ENCODE measurements at places on chromosomes 4 and X.

GRCh38 chr4:2045518-2045951 is 13.6 kb upstream of the NAT8L start:
- no peak for DNase-seq

DNA sequence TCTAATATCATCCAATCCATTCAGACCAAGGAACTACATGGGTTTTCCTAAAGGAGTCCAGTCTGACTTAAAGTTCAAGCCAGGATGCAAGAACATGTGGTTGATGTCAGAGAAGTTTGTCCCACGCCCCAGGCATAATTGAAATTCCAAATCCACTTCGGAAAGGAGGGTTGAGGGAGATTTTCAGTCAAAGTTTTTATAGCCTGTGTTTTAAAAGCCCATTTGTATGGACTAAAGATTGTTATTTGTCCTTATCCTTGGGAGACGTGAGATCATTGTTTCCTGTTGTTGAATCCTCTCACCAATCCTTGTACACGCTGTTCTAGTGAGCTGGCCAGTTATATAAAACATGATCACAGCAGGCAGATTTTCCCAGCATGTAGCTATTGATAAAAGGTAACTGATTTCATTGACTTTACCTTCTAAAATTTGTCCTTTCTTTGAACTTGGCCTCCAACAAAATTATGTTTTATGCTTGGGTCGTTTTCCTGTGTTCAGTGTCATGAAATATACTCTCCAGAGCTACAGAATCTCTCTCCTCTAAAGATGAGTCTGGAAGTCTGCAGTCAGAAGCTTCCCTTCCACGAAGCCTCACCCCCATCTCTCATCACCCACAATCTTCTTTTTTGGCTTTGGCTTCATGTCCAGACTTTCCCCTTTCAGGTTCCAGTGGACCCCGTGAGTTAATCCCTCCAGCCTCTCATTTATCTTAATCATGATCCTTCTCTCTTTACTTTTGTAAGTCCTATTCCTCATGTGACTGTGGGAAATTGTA is 92.9 kb downstream of the ATP10D start:
- DNase-seq, result no peak

- no peak for DNase-seq
Measured at GRCh38 chr4:144711700-144712456, 65.9 kb downstream of the HHIP start.

- no peak for DNase-seq
Measured at GRCh38 chrX:115214151-115214550, 19.7 kb downstream of the LRCH2 start.

DNA sequence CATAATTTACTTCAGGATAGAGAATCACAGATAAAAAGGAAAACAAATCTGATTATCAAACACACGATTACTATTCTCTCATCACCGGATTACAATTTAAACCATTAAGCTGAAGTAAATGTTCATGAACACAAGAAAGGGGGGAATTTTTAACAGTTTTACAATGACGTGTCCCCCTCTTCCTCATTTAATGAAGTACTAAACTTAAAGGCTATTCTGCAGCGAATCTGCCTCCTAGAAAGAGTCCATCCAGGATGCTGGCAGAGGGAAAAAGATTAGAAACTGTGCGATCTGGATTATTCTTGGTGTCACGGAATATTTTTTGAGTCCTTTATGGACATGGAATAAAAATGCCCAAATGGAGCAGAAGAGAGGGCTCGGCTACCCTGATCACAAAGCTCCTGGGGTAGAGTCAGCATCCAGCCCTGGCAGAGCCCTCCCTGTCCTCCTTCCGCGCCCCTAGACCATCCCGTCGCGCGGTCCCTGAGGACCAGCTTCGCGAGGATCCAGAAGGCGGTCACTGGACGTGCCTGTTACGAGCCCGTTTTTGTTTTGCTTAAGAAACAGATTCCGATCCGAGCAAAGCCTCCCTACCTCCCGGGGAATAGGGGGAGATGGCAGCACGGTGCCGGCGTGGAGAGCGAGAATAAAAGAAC is 1.2 kb downstream of the ELF2 start:
- peak; percentile 71 for DNase-seq

- DNase-seq, result no peak
Measured at GRCh38 chr4:98444371-98444770, 183.2 kb downstream of the RAP1GDS1 start.

- DNase-seq, result no peak
Measured at GRCh38 chr4:61293707-61294400, 93.7 kb downstream of the ADGRL3 start.

DNA sequence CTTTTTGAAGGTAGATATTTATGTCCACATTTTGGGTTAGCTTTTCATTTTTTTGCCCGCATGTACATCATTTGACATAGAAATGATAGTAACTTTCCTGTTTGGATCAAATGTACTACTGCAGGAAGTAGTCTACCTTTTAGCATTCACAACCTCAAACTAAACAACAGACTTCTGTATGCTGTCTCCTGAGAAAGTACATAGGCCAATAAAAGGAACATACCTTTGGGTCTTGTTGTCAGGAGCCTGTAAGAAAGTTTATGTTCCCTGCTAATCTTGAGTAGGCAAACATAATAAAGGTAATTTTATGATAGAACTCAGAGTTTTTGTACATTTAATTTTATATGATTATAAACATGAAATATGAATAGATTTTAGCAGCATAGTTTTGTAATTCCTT is 54.2 kb downstream of the STAG2 start:
- no peak for DNase-seq

GRCh38 chr4:146175541-146176453 is at the start of gene LSM6:
TSS of gene LSM6 (plus strand) at chr4:146175718. CDS start at chr4:146182922, 7,204 bp downstream.
- peak; percentile 91 for DNase-seq

- no peak for DNase-seq
Measured at GRCh38 chrX:42131856-42132255, 208.5 kb upstream of the CASK start.

- no peak for DNase-seq
Measured at GRCh38 chr4:147453561-147454141, 27.2 kb upstream of the EDNRA start.

DNA sequence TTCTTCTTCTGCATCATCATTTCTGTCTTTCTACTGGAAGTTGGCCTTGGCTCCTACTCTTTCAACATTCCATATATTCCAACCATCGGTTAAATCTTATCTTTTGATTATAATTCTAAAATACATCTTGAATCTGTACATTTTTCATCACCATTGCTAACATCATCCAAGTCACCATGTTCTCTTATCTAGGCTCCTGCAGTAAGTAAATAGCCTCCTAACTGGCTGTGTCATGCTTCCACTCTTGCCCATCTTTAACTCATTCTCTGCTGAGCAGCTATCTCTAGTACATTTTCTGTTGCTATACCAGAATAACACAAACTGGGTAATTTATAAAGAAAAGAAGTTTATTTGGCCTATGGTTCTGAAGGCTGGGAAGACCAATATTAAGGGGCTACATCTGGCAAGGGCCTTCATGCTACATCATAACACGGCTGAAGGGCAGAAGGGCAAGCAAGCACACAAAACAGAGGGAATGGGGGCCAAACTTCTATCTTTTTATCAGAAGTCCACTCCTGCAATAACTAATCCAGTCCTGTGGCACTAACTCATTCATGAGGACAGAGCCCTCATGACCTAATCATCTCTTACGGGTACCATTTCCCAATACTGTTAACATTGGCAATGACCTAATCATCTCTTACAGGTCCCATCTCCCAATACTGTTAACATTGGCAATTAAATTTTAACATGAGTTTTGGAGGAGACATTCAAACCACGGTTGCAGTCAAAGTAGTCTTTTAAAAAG is 72.2 kb downstream of the ENOX2 start:
- no peak for DNase-seq

GRCh38 chr4:78057135-78057599 is at the start of gene FRAS1:
TSS of gene FRAS1 (plus strand) at chr4:78057323. CDS start at chr4:78058010, 687 bp downstream.
- no peak for DNase-seq

GRCh38 chr4:8912506-8912905 is 40.9 kb upstream of the HMX1 start:
- DNase-seq, result no peak

DNA sequence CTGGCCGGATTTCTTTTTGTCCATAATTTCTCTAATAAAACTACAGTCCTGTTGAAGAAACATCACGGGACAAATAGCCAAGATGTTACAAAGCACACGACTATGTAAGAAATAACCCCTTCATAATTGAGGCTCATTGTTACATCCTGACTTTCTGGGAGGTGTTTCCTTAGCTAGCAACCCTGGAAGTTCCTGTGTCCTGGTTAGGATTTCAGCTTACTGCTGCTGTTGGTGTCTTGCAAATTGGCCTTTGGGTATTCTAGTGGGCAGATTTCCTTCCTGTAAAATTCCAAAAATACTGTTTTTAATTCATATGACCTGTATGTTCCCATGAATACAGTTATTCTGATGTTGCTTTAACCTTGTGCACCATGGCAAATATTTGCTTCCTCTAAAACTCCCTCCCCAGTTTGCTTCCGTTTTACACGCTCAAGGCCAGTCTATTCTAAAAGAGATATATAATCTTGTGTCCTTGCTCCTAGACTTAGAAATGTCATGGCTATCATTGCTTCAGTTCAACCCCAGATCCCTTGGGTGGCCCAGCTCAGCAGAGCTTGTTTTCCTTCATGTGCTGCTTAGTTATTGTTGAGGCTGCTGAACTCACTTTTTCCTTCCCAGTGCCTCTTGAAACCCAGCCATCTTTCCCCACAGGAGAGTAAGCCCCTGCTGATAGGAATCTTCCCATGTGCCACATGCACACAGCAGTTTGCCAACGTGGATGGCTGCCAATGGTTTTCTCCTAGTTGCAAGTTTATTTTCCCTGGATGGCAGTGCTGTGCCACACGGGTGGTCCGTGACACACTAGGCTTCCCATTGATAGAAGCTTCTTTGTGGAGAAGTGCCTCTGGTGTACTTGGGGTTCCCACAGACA is 75.8 kb downstream of the TSPAN7 start:
- no peak for DNase-seq

- DNase-seq, result no peak
Measured at GRCh38 chr4:121758925-121759568, 5.9 kb downstream of the SMIM43 start.

GRCh38 chr4:186823989-186824388 is 100.3 kb upstream of the FAT1 start:
- no peak for DNase-seq

- DNase-seq, result no peak
Measured at GRCh38 chr4:3341760-3342159, 48.9 kb downstream of the RGS12 start.

DNA sequence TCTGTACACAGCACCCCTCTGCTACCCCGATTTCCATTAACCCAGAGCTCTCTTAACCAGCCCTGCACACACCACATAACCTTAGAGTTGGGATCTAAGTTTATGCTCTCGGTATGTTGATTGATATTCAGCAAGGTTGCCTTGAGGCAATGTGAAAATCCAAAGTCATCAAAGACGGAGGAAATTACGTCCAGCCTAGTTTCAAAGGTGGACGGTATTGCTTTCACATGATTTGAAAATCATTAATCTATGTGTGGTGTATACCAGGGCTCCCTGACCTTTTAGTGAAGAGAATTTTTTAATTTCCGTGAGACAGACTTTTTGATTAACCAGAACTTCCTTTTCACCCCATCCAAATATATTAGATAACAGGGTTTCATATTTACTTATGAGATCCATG is 272.5 kb upstream of the LCORL start:
- DNase-seq, result no peak

- no peak for DNase-seq
Measured at GRCh38 chrX:67288156-67288555, 255.7 kb upstream of the AR start.

DNA sequence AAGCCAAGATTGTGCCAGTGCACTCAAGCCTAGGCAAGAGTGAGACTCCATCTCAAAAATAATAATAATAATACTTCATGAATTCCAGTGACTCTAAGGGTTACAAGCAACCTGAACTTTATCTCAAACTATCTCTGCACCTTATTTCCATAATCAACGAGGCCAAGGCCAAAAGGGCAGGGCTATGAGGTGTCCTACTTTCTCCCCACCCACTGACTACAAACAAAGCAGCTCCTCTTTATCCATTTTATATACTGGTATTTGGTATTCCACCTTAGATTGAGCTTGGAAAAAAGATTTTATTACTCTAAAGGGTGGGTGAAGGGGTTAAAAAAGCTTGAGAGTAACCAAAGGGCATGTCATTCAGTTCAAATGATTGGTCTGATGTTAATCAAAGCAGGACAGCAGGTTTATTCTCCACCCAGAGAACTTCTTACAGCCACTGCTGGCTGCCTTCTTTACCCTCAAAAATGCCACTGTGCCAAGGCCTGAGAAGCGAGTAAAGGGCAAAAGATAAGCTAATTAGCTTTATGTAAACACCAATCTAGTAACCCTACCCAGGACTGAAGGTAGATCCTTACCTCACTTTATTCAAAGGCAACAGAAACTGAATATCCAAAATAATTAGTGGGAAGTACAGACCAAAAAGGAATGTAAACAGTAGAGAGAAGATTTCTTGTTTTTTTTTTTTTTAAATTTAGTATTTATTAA is 28.2 kb downstream of the APOO start:
- no peak for DNase-seq

DNA sequence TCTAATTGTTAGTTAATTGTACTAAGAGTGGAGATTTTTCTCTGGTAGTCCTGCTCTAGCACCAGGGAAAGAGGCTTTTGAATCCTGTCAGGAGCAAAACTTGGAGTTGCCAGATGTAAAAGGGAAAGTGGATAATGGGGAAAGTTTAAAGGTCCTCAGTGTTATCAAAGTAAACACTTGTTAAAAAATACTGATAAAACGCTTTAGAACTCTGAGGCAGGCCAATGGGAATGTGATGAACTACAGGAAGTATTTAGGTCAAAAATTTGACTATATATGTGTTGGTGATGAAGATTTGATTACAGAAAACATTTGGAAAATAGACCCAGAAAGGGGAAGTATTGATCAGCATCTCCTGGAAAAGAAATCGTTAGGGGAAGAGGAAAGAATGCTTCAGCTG is 32.8 kb downstream of the SERPINA7 start:
- DNase-seq, result no peak

DNA sequence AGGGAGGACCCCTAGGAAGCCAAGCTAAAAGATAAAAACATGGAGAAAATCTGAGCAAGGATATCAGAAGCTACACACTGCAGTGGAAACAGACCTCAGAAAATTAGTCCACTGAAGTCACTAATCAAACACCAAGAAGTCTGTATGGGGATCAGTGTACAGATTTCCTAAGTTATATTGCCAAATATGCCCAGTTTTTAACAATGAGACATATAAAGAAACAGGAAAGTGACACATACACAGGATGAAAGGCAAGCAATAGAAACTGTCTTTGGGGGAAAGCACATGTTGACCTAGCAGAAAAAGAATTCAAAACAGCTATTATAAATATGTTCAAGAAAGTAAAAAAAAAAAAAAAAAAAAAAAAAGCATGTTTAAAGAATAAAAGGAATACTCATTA is 153.7 kb downstream of the PPP4R3C start:
- no peak for DNase-seq

DNA sequence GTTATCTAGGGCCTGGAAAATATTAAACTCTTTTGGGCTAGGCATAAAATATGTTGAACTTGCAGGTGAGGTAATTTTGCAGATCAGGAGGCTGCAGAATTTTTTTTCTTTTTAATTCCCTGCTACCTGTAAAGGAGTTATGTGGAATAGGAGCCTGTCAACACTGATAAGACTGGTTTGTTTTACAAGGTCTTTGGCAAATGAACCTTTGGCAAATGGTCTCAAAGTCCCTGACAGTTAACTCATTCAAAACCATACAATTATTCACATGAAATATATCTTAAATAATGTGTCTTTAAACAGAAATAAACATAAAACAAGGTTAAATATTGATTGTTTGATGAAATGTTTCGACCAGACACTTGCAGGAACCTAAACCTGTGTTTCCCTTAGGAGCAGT is 340.2 kb downstream of the GASK1B start:
- no peak for DNase-seq

All from hippocampal formation (tissue), 2 donors.